ENCODE measurements at places on chromosomes 2 and 18.
A peak's percentile ranks its signal among the peaks of the same experiment; 100 is the strongest.

DNA sequence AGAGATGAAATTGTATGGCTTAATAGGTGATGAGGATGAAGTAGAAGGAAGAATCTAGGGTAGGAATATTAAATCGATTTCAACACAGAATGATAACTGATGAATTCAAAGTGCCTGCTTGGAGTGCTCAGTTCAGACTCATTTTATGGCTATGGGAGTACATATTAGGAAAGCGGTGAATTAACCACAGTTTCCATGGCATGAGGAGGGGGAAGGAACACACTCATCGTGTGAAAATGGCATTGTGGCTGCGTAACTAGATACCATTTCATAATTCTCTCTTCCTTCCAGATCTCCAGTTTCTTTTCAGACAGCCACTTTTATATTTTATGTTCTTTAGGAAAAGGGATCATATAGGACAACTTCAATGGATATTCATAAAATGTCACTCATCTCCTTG lies 232.3 kb upstream of the KCNJ3 start:
- DNase-seq, result no peak

GRCh38 chr2:78023356-78023755 lies 501.2 kb upstream of the LRRTM4 start:
- DNase-seq, result no peak

DNA sequence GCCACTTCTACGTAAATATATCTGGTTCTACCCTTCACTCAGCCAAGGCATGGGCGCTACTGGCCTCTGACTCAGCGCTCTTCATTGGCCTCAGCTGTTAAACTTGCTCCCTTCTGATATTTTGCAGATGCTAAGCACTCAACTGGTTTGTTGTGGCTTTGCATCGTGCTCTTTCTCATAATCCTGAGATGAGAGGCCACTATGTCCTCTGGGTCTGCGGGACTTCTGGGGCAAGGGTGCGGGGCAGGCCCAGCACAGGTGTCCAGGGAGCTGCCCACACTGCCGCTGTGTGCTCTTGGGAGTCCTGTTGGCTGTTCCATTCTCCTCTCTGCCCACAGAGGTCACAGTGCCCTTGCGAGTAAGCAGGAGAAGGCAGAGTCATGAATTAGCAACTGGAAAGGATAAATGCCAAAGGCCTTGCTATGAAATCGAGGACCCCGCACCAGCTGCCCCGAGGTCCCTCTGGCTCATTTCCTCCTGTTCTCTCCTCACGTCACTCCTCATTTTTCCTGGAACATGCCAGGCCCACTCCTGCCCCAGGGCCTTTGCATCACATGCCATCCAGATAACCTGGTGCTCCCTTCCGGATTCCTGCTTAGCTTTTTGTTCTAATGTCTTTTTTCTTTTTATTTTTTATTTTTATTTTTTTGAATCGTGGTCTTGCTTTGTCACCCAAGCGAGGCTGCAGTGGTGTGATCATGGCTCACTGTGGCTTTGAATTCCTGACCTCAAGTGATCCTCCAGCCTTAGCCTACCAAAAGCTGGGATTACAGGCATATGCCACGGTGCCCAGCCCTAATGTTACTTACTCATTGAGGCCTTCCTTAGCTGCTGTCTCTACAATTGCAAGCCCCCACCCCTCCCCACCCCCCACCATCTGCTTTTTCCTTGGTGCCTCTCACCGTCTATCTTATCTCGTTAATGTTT lies 34.9 kb upstream of the MAT2A start:
- peak; percentile 92 for DNase-seq

GRCh38 chr2:128577141-128577930 lies 258.7 kb upstream of the HS6ST1 start:
- DNase-seq, result no peak

- peak; percentile 30 for DNase-seq
These were observed 30.6 kb upstream of the EPC2 start for GRCh38 chr2:148614014-148614321.

GRCh38 chr2:55107436-55107835 lies 57.2 kb upstream of the RTN4 start:
- DNase-seq, result peak; percentile 41
